Stimulated activated CD8-positive, alpha-beta memory T cell treated with anti-CD3 and anti-CD28 coated beads, Interleukin-7, amount 100 ng/mL, for 48 hours (primary cell): ENCODE measurements at places on chromosomes 4 and X.
A peak's percentile ranks its signal among the peaks of the same experiment; 100 is the strongest.

DNA sequence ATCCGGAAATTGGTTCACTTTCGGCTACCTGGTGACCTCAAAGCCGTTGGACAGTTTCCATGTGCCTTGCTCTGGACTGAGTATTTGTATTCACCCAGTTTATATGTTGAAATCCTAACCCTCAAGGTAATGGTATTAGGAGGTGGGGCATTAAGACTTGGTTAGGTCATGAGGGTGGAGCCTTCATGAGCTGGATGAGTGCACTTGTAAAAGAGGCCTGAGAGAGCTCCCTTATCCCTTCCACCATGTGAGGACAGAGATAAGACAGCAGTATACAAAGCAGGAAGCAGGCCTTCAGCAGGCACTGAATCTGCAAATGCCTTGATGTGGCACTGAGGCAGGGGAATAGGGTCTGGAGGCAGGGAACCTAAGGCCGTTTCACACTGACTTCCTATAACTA, 5.3 kb upstream of the OPHN1 start:
- DNase-seq, result no peak

GRCh38 chrX:153590961-153591956, 7.7 kb downstream of the CCNQ start:
- DNase-seq, result no peak

DNA sequence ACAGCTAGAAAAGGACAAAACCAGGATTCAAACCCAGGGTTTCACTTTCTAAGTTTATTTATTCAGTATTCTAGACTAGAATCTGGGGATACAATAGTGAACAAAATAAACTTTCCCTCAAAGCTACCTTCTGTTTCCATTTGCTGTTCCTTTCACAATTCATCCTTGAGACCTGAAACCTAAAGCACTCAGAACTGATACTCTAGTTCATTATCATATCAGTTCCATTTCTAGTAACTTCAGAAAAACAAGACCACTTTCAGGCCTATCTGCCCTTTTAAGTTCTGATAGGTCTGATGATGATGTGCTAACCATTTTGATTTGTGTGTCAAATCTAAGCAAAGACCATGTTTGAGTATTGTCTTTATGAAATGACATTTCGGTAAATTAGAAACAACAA, 7.8 kb upstream of the XK start:
- DNase-seq, result no peak

DNA sequence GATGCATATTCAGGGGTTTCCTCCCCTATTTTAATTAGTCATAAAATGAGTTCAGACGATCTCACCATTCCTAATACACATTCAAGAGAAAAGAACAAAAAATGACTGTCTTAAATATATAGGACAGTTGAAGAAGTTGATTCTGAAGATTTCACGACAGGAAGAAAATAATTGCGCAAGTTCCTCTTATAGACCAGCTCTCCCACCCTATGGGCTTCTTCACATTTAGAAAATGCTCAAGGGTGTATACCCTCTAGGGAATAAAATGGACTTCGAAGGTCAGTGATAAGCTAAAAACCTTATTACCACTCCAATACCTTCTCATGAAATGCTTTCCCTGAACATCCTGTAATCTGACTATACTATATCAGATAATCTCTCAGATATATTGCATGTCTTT, 149.2 kb upstream of the TEX13C start:
- DNase-seq, result no peak

- no peak for DNase-seq
These were observed 62.1 kb upstream of the LANCL3 start for GRCh38 chrX:37509349-37509748.

DNA sequence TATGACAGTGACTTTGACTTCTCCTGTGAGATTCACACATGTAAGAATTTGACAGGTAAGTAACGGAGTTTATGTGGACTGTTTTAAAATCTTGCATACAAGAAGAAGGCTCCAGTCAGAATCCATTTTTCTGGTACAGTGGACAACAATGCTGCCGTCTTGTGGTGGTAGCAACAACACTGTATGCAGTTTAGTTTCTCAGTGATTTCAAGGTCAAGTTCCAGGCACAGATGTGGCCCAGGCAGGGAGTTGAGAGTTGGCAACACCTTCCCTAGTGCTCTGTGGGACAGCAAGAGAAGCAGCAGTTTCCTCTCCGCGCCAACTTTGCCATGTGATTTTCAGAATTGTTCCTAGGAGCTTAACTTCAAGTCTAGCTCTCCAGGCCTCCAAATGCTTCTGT, 56.0 kb upstream of the STPG2 start:
- DNase-seq, result no peak

DNA sequence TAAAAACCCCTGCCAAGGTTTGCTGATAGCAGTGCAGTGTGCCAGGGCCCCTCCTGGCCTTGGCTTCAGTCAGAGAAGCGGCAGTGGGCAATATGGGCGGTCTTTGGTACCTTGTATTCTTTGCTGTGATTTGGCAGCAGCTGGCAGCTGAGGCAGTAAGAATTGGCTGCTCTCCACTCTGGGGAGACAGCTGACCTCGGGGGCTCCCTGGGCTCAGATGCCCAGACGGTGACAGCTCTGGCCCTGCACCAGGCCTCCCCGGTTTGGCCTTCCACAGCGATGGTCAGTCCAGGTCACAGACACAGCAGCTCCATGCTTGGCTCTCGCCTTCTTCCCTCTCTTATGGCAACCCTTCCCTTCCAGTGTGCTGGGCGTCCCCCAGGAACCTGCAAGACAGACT, 330.9 kb downstream of the BCOR start:
- no peak for DNase-seq

GRCh38 chr4:48247142-48247877, 22.3 kb downstream of the TEC start:
- no peak for DNase-seq

DNA sequence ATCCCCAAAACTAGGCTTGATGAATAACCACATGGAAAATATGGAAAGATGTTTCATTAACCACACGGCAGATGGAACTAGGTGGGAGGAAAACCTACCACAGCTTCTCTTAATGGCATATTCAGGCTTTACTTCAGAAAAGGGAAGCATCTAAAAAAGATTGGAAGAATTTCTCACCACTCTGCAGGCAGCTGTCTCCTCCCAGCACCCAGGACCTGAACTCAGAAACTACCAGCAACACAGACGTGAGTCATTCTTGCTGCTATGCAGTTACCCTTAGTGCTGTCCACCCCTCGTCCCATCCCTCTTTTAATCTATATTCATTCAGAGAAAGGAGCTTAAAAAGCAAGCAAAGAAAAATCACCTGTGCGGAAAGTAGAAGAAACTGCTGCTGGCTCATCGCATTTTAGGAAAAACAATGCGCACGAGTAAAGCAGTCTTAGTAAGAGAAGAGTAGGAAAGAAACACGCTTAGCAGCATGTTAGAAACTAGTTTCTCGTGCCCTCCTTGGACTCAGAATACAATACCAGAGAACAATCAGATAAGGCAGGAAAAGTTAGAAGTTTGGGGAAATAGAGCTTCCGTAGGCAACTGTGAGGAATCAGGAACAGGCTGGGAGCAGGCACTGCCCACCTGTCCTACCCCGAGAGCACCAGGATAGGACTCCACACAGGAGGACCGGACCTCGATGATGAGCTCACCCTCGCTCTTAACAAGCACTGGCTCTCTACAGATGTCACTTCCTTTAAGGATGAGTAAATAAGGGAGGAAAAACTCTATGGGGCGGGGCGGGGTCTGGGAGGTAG, 48.1 kb upstream of the ENPP6 start:
- no peak for DNase-seq

DNA sequence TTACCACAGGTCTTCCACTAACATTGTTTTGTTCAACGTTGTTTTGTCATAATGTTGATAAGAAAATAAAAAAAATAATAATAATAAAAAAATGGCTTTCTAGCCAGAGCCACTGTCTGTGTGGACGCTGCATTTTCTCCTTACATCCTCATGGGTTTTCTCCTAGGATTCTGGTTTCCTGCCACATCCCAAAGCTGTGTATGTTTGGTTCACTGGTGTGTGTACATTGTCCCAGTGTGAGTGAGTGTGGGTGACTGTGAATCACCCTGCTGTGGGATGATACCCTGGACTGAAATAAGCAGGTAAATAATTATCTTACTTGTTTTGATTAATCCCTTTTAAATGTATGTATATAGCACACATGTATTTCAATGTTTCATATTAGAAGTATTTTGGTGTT, 2154.4 kb upstream of the AGA start:
- no peak for DNase-seq

GRCh38 chr4:180134091-180134866, 2108.9 kb upstream of the TENM3 start:
- DNase-seq, result no peak

DNA sequence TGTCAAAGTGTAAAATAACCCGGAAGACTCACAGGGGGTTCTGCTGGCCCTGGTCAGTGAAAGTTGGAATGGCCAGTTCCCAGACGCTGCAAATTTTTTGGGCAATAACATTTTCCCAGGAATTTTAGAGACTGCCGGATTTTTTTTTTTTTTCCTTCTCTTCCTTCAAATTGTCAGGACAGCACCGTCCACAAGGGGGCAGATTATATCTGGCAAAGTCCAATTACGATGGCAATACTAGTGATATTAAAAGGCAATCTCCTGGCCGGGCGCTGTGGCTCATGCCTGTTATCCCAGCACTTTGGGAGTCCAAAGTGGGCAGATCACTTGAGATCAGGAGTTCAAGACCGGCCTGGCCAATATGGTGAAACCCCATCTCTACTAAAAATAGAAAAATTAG, 20.5 kb downstream of the SLC25A5 start:
- no peak for DNase-seq

- DNase-seq, result no peak
These were observed 63.6 kb upstream of the ATP8A1 start for GRCh38 chr4:42720533-42720932.

DNA sequence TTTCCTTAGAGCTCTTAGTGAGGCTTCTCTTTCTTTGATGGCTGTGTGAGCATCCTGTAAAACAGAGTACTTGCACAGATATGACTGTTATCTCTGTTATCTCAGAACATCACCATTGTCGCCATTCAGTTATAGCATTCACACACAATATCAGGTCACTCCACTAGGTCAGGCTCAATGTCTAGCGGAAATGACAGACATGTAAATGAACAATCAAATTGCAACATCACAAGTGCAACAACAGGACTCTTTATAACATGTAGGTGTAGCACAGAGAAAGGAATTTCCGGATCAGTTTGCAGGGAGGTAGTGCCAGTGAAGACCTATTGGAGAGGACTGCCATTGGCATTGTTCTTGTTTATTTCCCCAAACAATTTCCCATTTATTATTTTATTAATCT, 43.2 kb upstream of the IGSF1 start:
- DNase-seq, result no peak

GRCh38 chr4:147891476-147892115, 159.7 kb downstream of the ARHGAP10 start:
- no peak for DNase-seq

GRCh38 chr4:24856586-24856985, 56.3 kb downstream of the CCDC149 start:
- DNase-seq, result no peak

DNA sequence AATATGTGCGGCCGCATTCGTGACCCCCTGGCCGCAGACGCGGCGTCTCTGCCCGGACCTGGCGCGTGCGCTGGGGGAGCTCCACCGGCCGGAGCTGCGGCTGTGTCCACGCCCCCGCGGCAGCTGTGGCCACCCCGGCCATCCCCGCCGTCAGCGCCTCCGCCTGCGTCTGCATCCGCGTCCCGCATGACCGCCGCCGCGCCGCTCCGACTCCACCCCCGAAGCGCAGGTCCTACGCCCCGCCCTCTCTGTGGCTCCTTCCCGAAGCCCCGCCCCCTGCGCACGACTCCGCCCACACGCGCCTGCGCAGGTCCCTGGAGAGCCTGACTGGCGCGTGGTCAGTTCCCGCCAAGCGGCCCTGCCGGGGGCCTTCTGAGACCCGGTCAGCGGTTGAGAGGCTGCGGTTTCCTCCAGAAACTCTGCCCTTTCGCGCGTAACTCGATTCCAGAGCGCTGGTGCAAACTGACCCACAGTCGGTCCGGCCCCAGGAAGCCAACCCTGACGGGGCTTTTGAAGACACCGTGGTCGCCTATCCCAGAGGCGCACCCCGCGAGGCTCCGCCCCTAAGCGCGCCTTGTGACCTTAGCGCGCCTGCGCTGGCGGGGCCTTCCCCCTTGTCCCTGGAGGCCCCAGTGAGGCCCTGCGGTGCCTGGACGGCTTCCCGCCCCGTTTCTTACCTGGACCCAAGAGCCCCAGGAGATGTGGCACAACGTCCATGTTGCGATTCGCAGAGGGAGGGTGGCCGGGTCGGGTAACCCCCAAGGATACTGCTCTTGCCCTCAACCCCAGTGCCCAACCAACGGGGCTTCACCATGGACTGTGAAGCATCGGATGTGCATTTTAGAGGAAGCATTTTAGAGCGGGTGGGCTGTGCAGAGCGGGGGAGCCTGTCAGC, at the start of gene LAGE3:
TSS of gene LAGE3 (minus strand) at position 554 of the 895 bp plus-strand sequence. CDS start at position 188, 366 bp downstream.
- DNase-seq, result peak; percentile 83

- DNase-seq, result no peak
These were observed 3.1 kb downstream of the BRWD3 start for GRCh38 chrX:80806557-80806956.

DNA sequence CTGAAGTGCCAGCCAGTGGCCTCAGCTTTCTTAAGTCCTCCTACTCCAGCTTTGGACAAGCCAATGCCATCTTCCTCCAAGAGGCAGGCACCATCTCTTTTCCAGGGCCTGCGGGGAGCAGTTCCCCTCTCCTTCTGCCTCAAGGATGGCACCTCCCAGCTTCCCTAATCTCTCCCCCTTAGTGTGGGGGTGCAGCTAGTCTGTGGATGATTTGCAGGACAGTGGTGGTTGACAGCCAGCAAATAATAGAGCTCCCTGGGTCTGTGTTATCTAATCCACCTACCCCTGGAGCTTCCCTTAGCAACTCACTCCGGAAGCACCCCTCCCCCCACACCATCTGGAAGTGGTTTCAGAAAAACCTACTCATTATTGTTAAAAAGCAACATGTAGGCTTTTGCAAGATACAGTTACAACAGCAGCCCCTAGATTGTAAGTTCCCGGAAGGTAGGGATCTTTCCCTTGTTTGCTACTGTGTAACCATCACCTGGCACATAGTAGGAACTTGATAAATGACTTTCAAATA, 247.1 kb downstream of the BCOR start:
- DNase-seq, result no peak

DNA sequence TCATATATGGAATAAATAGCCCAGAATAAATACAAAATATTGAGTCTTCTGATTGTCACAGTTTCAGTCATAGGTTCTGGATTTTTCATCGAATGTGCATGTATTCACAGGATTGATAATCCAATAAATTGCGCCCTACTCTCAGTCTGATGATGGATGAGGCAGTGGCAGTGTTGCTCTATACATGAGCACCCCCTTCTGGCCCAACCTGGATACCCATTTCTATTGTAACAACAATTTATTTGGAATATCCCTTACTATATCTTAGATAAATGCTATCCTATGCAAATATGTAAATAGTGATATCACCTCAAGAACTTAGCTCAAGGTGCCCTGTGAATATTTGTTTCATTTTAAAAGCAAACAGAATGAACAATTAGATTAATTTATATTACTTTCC, 733.7 kb upstream of the PABPC4L start:
- DNase-seq, result no peak

GRCh38 chr4:17667253-17667652, 52.8 kb downstream of the MED28 start:
- no peak for DNase-seq

DNA sequence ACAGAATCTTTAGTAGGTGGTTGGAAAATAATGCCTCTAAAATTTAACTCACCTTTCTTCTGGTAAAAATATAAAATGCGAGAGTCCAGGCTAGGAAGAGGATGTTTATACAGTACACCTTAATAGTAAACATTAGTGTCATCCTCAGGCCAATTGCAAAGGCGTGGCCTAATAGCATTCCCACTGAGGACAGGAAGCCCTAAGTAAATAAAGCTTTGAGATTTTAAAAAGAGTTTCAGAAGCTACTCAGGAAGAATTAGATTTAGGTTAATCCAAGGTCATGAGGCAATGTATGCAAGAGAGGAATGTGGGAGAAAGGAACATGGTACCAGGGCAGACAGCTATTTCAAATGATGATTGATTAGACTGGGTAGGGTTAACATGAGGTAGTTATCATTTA, 49.5 kb downstream of the RPGR start:
- no peak for DNase-seq
